ENCODE measurements at places on chromosomes 3 and 15. TPM values are rescaled to one million over a fixed set of nuclear protein-coding genes. Genes with fewer than 3 reads are reported as not detected.

Gene BOC
- total RNA-seq, result 19.8 TPM

Gene VEPH1
- total RNA-seq, result 0.40 TPM

Gene STRIT1
- not detected for total RNA-seq

Gene UCN2
- 2.2 TPM for total RNA-seq

Gene DNAH1
- 1.6 TPM for total RNA-seq

Gene P3H2
- total RNA-seq, result 15.0 TPM

Gene RTP1
- total RNA-seq, result not detected

Gene NPAP1
- not detected for total RNA-seq

Gene IFT57
- 24.9 TPM for total RNA-seq

Gene NDN
- total RNA-seq, result 17.3 TPM

Gene TUSC7
- total RNA-seq, result not detected

Gene RTP3
- total RNA-seq, result not detected

Gene SLC22A13
- total RNA-seq, result 0.64 TPM

Gene ALS2CL
- total RNA-seq, result 55.7 TPM

Gene POTEB
- not detected for total RNA-seq

Gene MAP6D1
- 2.0 TPM for total RNA-seq

Gene PDE8A
- total RNA-seq, result 12.4 TPM

Gene ZIC4
- total RNA-seq, result not detected

Gene DGKG
- total RNA-seq, result 0.40 TPM

Gene C15orf39
- total RNA-seq, result 23.1 TPM

Gene INTS14
- total RNA-seq, result 28.8 TPM

Gene FAM131A
- total RNA-seq, result 7.3 TPM

Gene GABRA5
- 0.24 TPM for total RNA-seq

Gene OXTR
- 0.16 TPM for total RNA-seq

Gene ITGA11
- total RNA-seq, result 0.48 TPM

Gene SYNPR
- not detected for total RNA-seq

Gene ATP13A4
- total RNA-seq, result 20.5 TPM

Gene FBLN2
- 10.4 TPM for total RNA-seq

Gene FBXL22
- 1.2 TPM for total RNA-seq

Gene DLEC1
- 0.08 TPM for total RNA-seq

Gene C3orf49
- not detected for total RNA-seq

Gene SLC27A2
- total RNA-seq, result 0.92 TPM

Gene SIDT1
- total RNA-seq, result 1.5 TPM

Gene TYRO3
- 13.4 TPM for total RNA-seq

Gene MYH15
- total RNA-seq, result 0.08 TPM

Gene NANOGP8
- 0.44 TPM for total RNA-seq

Gene SI
- not detected for total RNA-seq

Gene TRH
- not detected for total RNA-seq

Gene LSAMP
- 0.28 TPM for total RNA-seq

Gene ISLR
- 2.2 TPM for total RNA-seq

Gene KCNAB1
- 0.56 TPM for total RNA-seq

Gene IL5RA
- total RNA-seq, result not detected

All from esophagus mucosa (tissue), 1 donor.